Osteocyte (in vitro differentiated cells): ENCODE measurements at places on chromosomes 11 and 22. TPM values are rescaled to one million over a fixed set of nuclear protein-coding genes. Genes with fewer than 3 reads are reported as not detected.

DNA sequence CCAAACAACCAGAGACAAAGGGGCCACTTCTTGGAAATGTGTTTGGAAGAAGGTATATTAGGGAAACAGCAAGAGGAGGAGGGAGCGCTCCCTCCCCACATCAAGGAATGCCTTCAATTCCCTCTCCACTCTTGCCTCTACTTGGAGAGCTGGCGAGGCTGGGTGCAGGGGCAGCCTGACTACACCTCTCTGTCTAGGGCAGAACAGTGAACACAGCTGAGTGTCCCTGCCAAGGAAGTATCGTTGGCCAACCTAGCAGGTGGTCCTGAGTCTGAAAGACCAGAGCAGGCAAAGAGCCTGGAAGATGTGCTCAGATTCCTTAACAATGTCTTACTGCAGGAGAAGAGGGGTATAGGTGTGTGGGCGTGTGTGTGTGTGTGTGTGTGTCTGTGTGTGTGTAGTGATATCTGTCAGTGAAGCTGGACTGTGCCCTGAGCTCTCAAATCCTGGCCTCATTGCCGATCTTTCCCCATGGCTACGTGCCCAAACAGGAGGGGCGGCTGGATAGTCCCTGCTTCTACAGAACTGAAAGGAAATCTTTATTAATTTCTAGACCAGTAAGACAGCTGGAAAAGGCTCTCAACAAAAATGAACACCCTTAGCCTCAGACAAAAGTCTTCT, 46.8 kb downstream of the PAMR1 start:
- no peak for DNase-seq

- no peak for DNase-seq
Measured at GRCh38 chr11:67177399-67178281, 58.6 kb downstream of the KDM2A start.

DNA sequence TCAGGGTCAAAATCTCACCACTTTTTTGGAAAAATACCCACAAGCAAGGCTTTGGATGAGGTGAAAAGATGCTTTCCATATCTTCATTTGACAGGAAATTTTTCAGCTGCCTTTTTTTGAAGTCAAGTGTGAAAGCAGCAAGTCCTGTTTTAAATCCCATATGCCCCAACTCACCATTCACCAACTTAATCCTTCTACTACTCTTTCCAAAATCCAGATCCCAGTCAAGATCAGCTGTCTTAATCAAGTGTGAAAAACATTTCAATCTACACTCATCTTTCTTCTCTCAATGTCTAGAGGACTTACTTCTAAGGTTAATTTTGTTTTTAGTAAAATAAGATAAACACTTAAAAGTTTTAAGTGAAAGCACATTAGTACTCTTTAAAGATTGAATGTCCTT, 128.4 kb upstream of the CEP126 start:
- DNase-seq, result no peak

OSBP2 gene
- total RNA-seq, result 3.8 and 4.2 TPM in 2 replicates

GRCh38 chr11:133162227-133162626, 370.1 kb downstream of the OPCML start:
- DNase-seq, result no peak

DNA sequence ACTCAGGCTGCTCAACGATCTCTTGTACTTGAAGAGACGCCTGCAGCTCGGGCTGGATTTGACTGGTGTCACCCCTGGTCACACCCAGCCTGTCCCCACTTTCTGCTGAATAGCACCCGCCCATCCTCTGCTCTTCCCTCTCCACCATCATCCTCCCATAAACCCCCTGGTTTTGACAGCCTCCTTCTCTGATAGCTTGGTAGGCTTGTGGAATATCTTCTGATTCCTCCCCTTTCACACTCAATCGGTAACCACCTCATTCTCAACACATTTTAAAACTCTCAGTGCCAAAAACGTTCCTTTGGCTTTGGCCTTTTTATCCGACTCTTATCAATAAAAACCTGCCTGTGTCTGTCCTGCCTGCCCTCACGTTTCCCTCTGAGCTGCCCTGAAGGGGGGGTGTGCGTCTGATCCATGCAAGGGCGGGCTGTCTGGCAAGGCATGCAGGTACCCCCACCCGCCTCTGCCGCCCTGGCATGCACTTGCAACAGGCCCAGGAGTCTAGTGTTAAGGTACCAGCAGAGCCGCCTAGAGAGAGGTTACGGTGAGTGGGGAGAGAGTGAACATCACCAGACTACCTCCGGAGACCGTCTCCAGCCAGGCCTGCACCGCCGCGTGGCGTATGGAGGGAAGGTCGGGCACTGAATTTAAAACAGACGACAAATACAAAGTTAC, 51.7 kb upstream of the BID start:
- no peak for DNase-seq

DNA sequence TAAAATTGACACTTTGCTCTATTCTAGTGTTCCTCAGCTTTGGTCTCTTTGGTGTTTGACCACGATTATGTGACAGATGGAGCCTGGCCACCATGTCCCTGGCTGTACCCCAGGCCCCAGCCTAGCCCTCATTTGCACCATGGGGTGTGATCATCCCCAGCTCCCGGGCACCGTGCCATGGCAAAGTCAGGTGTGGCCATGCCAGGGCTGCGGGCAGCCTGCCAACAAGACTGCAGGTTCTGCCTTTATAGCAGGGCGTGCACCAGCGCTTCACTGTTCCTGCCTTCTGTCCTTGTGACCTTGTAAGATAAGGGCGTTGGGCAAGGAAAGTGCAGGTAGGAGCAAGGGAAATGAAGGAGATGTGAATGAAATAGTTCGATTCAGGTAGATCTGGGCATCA, 22.4 kb upstream of the APOBEC3A start:
- DNase-seq, result no peak

DNA sequence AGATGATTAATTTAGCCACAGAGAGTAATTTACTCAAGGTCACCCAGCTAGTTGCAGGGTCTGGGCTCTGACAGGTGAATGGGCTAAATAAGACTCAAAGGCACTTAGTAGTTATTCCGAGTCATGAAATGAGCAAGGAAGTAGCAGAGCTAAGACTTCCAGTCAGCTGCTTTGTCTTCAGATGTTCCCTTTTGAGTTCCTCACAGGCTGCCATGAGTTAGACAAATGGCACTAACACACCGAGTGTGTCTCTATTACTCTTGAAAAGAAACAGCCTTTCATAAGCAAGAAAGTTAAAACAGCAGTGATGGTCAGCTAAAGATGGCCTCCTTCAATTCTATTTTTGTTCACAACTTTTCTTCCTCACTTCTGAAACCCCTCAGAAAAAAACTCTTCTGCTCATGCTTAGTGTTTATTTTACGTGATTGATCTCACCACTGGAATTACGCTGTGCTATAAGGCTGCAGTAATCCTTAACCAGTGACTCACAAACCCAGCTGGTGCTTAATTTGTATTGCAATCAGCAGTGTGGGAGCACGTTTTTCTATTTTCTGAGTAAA, 389.1 kb downstream of the AASDHPPT start:
- no peak for DNase-seq

SLN gene
- total RNA-seq, result not detected in 2 replicates

DNA sequence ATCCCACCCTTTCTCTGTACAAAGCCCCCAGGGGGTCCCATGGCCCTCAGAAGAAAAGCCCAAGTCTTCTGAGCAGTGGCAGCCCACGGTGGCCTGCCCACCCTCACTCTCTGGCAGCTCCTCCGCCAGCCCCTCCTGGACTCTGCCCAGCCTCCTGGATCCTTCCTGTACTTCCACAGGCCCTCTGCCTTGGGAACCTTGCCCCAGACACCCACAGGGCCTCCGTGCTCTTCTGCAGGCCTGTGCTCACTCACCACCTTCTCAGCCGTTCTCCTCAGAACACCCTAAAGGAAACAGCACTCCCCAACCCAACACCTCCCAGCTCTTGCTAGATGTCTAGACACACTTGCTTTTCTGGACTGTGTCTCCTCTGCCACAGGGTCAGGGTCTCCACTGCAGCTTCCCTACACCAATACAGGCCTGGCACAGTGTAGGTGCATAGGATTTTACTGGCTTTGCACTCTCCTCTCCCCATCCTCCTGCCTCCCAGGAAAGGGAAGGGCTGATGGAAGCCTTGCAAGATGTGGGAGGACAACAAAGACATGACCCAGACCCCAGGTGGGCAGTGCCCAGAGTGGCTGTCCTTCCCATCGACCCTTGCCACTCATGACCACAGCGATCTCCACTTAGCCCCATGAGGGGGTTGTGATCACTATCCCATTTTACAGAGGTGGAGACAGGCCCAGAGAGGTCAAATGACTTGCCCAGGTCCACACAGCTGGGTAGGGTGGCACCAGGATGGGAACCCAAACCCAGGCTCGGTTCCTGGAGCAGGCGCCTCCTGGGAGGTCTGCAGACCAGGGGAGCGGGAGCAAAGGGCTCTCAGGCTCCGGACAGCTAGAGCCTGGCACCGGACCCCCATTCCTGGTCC, 2.0 kb downstream of the SCARF2 start:
- DNase-seq, result no peak

- no peak for DNase-seq
Measured at GRCh38 chr11:121644187-121644512, 191.4 kb upstream of the SORL1-AS1 start.

DNA sequence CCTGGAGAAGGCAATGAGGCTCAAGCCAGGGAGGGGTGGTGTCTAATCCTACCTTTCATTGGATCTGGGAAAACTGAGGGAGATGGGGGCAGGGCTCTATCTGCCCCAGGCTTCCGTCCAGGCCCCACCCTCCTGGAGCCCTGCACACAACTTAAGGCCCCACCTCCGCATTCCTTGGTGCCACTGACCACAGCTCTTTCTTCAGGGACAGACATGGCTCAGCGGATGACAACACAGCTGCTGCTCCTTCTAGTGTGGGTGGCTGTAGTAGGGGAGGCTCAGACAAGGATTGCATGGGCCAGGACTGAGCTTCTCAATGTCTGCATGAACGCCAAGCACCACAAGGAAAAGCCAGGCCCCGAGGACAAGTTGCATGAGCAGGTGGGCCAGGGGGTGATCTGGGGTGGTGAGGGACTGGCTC, at the start of gene FOLR1:
Gene FOLR1, plus strand, starts transcription at position 180 of the 421 bp plus-strand sequence. Its CDS starts 34 bp downstream, at position 214.
- no peak for DNase-seq

MYO7A gene
- 0.08 TPM in 1 of 2 replicates, not detected in the other for total RNA-seq

OR8D1 gene
- not detected in 2 replicates for total RNA-seq

- DNase-seq, result no peak
Measured at GRCh38 chr11:2222451-2222850, 47.9 kb downstream of the ASCL2 start.

- no peak for DNase-seq
Measured at GRCh38 chr11:115644856-115645255, 140.6 kb upstream of the CADM1 start.

- no peak for DNase-seq
Measured at GRCh38 chr11:1774886-1775285, 11.2 kb upstream of the CTSD start.

- DNase-seq, result no peak
Measured at GRCh38 chr11:113470233-113470632, 5.0 kb downstream of the DRD2 start.

DNA sequence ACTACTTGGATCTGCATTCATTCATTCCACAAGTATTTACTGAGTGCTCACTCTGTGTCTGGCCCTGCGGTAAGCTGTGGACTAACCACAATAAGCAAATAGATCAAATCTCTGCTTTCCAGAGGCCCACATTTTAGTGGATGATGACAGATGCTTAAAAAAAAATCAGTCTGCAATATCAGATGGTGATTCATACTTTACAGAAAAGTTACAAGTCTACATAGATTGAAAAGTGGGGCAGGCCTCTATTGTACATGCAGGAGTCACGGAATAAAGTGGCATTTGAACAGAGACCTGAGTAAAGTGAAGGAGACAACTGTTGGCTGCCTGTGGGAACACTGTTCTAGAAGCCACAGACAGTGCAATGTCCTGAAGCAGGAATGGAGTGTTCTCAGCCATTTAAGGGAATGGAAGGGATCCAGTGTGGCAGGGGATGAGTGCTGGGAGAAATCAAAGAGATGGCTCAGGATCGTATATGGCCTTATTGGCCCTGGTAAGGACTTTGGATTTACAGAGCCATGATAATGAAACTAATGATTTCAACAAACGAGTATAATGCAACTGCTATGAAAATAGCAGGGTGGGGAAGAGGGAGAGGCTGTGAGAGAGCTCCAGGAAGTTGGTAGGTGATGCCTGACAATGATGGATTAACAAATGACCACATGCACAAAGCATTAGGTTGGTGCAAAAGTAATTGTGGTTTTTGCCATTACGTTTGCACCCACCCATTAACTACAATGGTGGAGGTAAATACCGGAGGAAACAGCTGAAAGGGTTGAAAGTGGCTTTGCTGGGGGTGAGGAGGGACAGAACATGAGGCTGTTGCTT, 31.1 kb downstream of the TMEM45B start:
- no peak for DNase-seq

GRCh38 chr11:45530111-45530510, 135.3 kb downstream of the CHST1 start:
- DNase-seq, result no peak
